ENCODE measurements at places on chromosomes 1 and 21.

DNA sequence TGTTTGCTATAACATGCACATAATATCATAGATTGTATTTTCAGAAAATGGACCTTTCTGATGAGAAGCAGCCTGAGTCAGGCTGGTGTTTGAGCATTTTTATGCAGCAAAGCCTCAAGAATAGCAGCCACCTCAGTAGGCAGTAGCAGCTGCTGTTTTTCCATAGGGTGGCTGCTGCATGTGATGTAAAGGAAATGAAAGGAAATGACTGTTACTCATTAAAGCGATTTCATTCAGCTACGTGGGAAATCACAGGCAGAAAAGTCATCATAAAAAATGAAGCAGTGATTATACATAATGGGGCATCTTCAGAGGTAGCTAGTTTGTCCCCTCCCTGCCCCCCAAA, 110.4 kb downstream of the PATJ start:
- DNase-seq: no peak

GRCh38 chr1:81921851-81922462, 121.2 kb downstream of the ADGRL2 start:
- DNase-seq: no peak

GRCh38 chr1:111062081-111062480, 77.8 kb downstream of the DRAM2 start:
- no peak for DNase-seq

DNA sequence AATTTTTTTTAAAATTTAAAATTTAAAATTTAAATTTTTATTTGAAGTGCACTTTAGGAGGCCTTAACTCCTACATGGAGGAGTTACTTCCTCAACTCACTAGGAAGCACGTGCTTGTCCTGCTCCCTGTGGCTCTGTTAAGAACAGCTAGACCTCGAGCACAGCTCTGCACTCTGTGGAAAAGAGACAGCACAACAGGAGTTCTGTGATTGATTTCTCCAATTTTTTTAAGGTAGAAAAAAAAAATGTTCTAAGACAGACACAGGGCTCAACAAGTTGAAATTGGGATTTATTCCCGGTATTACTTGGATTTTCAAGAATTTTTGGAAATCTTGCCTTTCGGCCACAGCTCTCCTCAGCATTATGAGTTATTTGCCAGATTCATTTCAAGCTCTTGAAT, 356.6 kb upstream of the LYPLAL1 start:
- DNase-seq: no peak

GRCh38 chr1:16275591-16275990, 38.6 kb upstream of the CPLANE2 start:
- no peak for DNase-seq

GRCh38 chr1:63442141-63442475, 74.7 kb downstream of the ALG6 start:
- DNase-seq: no peak

DNA sequence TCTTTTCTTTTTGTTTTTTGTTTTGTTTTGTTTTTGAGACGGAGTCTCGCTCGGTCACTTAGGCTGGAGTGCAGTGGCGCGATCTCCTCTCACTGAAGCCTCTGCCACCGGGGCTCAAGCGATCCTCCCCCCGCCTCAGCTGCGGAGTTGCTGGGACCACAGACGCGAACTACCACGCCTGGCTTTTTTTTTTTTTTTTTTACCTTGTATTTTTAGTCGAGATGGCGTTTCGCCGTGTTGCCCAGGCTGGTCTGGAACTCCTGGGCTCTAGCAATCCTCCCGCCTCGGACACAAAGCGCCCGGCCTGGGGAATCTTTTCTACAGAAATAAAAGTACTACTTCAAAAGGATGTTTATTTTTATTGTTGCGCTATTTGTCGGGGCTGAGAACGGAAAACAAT, 1.1 kb upstream of the SETDB1 start:
- DNase-seq: no peak

DNA sequence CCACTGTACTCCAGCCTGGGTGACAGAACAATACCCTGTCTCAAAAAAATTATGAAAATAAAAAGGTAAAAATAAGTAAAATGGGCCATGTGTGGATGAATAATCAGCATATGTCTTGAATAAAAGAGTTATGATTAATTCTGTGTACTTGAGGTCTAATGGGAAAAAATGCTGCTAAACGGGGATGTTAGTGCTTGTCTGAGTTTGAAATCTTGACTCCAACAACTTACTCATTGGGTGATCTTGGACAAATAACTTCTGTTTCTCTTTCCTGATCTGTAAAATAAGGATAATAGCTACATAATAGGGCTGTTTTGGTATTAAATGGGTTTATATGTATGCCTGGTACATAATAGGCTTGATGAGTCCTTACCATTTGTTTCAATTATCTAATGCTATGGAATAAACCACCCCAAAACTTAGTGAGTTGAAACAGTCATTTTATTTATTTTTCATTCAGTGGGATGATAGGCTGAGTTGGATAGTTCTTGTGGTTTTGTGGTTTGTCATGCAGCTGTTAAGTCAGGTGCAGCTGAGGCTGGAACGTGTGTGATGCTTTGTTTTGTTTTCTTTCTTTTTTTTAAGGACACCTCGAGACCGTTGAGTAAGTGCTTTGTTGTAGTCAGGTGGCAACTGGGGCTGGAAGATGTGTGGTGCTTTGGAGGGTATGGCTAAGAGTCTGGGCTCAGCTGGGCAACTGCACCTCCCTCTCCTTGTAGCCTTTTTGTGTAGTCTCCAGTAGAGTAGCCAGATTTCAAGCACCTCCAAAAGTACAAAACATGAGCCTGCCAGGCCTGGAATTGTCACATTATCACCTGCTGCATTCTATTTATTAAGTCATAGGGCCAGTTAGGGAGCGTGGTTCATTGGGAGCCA, 4.9 kb downstream of the MDM4 start:
- DNase-seq: peak; percentile 40

Data from inflammatory macrophage treated with lipopolysaccharide for 4 hours (primary cell).